Stimulated activated CD4-positive, alpha-beta T cell treated with anti-CD3 and anti-CD28 coated beads, Interleukin-1b, Interleukin-23, amount 100 ng/mL, for 1 hour (primary cell): ENCODE measurements at places on chromosomes 6 and 20.

DNA sequence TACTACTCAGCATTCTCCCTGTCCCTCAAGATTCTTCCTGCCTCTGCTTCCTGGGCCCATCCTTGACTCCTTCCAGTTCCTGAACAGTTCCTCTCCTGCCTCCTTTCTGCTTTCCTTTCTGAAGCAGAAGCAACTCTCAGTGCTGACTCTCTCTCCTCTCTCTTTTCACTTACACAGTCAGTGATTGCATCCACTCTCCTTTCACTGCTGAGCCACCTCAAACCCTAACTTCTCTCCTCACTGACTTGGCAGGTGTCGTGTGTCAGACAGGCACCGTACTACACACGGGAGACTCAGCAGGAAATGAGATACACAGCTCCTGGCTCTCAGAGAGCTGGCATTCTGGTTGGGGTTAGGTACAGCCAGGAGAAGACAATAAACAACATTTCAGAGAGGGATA lies 5.6 kb downstream of the ABHD16A start:
- no peak for DNase-seq

- no peak for DNase-seq
Observed at GRCh38 chr6:15421945-15422733, 176.3 kb downstream of the JARID2 start.

DNA sequence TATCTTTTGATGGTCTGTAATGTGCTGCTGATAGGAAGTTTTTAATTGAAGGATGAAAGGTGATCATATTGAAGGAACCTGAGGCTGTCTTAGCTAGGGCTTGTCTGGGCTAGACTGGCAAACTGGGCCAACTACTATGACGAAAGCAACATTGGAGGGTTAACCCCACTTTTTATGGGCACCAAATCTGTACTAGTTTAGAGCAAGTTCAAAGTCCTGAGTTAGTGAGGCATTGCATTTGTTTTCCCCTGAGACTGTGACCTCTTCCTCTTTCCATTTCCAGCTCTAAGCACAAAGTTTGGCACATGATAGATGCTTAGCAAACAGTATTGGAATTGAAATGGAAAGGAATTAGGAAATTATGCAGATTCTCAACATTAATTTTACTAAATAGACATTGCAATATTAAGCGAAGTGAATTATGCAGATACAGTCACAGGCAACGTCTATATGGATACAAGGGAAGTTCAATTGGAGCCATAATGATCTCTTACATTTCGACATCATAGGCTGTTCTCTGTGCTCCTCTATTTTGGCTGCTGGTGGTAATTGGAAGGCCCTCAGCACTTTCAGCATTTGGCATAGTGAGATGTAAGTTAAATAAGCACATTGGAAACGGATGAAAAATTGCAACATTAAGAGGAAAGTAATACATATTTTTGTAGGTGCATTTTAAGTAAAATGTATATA lies 22.2 kb downstream of the CEP57L1 start:
- DNase-seq: no peak

DNA sequence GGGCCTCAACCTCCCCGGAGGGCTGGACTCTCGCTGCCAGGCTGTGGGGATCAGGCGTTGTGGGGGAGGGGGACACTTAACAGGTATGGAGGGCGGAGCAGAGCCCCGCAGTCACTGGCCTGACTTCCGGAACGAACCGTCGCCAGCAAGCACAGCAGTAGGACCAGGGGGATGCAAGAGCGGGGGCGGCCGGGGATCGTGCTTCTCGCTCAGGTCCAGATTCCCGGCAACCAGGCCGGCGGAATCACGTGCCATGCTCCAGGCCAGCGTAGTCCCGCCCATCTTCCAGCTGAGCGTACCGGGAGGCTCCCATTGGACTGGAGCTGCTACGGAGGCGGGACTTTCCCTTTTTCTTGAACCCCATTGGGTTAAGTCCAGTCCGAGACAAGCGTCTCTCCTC lies 10.0 kb upstream of the POU5F1 start:
- DNase-seq: no peak

DNA sequence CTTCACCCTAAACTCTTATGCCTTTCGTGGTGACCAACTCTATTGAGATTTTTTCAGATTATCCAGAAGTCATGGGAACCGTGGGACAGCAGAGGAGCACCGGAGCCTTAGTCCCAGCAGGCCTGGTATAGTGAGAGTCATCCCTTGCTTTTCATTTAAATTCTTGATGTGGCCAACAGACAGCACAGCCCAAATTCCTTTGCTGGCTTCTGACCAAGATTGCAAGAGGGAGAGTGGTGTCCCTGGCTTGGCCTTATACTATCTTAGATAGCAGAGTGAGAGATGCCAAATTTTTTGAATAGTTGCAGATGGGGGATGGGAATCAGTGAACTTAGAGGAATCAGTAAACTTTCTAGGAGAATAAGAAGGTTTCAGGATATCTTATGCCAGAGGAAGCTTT lies 7.8 kb downstream of the STX11 start:
- no peak for DNase-seq

DNA sequence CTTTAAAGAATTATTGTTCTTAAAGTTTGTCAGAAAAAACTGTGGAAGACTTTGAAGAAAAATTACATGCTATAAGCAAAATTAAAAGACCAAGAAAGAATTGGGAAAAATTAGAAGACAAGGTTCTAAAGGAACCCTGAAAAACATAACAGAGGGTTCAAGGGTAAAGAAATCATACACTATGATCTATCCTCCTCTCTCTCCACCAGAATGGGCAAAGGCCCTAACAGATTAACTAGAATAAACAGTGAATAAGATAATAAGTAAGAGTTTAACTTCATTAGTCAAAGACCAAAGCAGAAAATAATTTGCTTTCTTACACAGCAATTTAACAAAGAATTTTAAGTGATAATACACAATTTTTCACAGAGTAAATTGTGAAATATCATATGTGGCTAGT lies 201.2 kb upstream of the PDE10A start:
- DNase-seq: no peak
